ENCODE measurements at places on chromosomes 16 and 17.

DNA sequence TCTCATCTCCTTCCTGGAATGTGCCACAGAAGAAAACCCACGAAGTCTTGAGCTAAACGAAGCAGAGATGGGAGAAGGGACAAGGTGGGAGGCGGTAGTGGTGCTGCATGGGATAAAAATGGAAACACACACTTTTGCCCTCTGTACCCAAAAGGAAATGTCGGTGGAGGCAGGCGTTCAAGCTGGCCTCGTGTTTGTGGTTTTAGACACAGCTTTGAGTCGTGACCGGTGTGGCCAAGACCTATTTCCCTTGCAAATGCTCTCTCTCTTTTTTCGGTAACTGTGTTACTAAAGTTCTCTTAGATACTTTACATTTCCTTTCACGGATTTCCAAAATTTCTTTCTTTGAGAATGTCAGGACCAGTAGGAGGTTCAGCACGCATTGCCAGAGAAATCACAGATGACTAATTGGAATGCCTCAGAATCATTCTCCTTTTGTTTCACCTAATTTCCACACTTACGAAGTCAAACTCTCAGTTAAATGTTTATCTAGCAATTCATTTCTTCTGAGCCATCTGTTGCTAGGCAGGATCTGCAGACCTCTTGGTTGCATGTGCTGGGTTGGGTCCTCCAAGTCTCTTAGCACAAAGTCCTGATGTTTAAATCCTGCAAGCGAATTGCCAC, 412.3 kb downstream of the MAF start:
- DNase-seq: no peak

GRCh38 chr17:76078860-76079534, at the start of gene ZACN:
TSS of gene ZACN (plus strand) at chr17:76079182. CDS start at chr17:76079265, 83 bp downstream.
- DNase-seq: no peak

GRCh38 chr16:74936902-74937560, 47.9 kb downstream of the WDR59 start:
- no peak for DNase-seq

DNA sequence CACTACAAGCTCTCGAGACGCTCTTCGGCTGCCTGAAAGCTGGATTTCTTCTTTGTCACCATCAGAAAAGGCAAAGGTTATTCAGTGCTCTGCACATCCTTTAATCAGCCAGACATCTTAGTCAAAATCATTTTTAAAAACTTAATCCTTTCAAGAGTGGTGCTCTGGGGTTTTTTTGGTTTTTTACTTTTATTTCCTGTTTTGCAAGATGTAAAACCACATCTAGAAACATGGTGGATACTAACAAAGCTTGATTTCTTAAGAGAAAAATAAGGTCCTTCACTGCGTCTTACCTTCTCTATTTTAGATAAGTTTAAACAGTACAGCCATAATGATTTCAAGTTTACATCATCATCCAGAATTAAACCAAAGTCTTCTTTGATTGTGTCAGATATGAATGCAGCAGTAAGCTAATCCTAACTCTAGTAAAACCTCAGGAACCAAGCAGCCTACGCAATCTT, 6.3 kb downstream of the ANKRD11 start:
- DNase-seq: no peak

- DNase-seq: no peak
These were observed 28.9 kb downstream of the FAM20A start for GRCh38 chr17:68572138-68572842.

GRCh38 chr16:8373676-8374431, 216.5 kb downstream of the TMEM114 start:
- no peak for DNase-seq

Data from stimulated activated CD4-positive, alpha-beta T cell treated with anti-CD3 and anti-CD28 coated beads, TNF-alpha, amount 100 ng/mL, for 48 hours (primary cell).